ENCODE measurements at places on chromosomes 7 and 10.

- DNase-seq: no peak
These were observed 376.9 kb downstream of the CALN1 start for GRCh38 chr7:72035266-72035665.

DNA sequence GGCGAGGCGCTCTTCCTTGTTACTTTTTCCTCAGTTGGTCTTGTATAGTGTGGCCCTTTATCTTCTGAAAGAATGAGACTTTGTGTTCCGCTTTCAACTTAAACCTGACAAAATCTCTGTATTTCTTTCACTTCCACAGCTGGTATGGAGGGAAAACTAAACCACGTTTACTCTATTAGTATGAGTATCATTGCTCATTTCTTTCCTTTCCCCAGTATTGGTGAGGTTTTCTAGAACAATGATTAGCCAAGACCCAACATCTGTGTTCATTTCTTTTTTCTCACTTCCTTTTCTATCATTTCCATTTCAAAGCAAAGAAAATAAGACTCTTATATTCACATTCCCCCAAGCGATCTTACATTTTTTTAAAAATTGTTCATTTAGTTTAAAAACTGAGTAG, 165.3 kb downstream of the PAXIP1 start:
- DNase-seq: no peak

DNA sequence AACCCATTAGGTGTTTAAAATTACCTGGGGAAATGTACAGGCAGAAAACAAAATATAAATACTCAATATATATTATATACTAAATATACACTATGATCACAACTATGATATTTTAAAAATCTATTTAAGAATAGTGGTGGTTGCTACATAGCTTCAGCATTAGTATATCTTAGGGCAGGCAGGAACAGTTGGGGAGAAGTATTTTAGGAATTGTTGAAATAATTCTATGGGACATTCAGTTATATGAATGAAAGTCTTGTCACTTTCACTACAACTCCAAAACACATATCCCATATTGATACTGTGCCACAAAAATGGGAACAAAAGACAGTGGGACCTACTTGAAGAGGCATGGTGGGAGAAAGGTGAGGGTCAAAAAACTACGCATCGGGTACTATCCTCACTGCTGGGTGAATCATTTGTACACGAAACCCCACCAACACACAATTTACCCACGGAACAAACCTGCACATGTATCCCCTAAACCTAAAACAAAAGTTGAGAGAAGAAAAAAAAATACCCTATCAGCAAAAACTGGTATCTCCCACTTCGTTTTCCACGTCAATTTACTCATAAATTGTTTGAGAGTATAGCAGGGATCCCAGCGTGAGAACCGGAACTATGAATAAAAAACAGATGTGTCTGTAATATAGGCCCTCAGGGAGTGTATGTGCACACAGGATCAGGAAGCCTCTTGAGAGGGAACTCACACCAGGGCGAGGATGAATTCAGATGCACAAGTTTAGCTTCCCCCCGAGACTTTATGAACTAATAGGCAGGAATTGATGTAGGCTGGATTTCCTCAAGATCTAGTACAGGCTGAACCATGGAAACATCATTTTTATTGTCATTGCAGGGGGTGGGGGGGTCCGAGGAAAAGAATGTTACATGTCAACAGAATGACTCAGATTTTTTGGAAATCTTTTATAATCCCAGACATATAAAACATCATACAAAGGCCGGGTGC, 16.2 kb downstream of the SLC16A12 start:
- no peak for DNase-seq

GRCh38 chr10:121152935-121153334, 301.8 kb downstream of the WDR11 start:
- DNase-seq: no peak

- no peak for DNase-seq
These were observed 440.3 kb upstream of the FOXK1 start for GRCh38 chr7:4241791-4242190.

DNA sequence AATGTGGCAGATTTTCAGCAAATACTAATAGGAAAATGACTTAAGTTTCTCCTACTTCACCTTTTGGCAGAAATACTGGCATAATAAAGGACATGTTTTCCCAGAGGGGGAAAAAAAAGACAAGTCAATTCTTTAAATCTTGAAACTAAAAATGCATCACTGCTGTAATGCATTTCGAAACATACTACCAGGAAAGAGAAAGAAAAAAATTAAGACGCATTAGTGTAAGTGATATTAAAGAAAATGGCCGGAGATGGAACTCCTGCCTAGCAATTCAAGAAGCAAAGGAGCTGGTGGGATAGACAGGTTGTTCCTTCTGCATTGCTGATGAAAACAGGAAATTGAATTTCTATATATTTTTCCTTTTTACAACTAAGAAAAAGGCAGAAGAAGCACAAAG, 3.2 kb downstream of the ACTR1A start:
- no peak for DNase-seq

DNA sequence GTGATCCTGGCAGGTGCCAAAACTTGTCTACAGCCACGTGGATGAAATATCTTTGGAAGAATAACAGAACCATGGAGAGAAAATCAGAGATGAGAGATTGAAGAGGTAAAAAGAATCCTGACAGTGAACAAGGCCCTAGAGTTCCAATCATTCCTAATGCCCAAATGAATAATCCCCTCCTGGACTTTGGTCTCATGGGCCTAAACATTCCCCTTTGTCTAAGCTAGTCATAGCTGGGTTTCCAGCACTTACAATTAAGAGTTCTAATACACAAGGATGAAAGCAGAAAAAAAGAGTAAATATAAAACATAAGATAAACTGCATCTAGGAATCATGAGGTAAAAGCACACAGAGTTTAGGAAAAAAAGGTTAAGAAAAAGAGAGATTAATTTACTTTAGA, 40.2 kb downstream of the ARHGAP12 start:
- no peak for DNase-seq

GRCh38 chr7:92988051-92988450, 129.7 kb downstream of the SAMD9 start:
- DNase-seq: no peak

- DNase-seq: no peak
These were observed 85.5 kb downstream of the SEMA3D start for GRCh38 chr7:85101347-85101746.

DNA sequence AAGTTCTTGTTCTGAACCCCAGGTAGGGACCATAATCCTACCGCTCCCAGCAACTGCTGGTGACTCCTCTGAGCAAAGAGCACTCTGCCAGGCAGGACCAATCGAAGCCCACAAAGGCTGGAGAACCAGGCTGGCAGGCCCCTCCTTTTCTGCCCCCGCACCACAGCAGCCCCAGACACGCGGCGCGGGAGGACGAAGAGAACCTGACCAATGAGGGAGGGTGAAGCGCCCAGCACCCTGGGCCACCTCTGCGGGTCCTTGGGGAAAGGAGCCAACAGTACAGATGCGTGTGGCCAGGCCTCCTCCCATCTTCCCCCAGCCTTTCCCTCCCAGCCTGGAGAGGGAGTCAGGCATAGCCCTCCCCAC, 25.9 kb downstream of the CTBP2 start:
- DNase-seq: no peak

DNA sequence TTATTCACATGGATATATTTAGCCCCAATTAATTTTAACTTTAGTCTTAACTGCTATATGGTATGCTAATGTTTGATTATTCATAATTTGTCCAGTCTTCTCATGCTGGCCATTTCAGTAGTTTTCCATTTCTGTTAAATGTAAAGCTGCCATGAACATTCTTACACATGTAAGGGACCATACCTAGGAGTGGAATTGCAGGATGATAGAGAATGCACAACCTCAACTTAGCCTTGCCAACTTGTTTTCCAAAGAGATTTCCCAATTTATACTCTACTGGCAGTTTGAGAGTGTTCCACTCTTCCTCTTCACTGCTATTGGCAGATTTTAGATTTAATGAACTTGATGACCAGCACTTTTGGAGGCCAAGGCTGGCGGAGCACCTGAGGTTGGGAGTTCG, 68.2 kb downstream of the FANK1 start:
- DNase-seq: no peak

DNA sequence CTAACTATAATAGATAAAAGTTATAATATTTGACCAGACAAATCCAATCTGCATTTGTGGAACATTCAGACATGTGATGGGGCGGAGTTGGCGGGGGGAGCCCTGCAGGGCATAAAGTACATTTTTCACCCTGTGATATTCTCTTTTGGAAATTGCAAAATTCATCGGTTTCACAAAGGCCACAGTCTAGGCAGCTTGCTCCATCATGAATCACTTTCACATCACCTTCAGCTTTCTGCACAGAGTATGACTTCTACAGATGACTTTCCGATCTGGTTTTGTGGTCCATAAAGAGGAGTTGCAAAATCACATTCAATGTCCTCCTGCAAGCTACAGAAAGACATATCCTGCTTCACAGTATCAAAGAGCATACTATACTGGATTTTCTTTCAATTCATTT, 51.4 kb upstream of the APBB1IP start:
- DNase-seq: no peak

DNA sequence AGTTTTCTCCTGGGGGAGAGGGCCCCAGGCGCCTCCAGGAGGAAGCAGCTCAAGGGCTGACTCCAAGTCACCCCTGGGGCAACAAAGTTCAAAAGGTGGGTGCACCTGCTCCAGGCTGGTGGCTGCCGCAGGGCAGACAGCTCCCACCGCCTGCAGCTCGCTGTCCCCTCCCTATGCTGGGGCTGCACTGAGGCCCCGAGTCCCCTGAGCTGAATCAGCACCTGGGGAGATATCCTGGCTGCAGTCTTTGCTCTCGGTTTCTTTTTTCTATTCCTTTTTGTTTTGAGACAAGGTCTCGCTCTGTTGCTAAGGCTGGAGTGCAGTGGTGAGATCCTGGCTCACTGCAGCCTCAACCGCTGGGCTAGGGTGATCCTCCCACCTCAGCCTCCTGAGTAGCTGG, 183.4 kb downstream of the DNAJB6 start:
- no peak for DNase-seq

GRCh38 chr7:53794816-53795215, 747.4 kb upstream of the VSTM2A start:
- no peak for DNase-seq

DNA sequence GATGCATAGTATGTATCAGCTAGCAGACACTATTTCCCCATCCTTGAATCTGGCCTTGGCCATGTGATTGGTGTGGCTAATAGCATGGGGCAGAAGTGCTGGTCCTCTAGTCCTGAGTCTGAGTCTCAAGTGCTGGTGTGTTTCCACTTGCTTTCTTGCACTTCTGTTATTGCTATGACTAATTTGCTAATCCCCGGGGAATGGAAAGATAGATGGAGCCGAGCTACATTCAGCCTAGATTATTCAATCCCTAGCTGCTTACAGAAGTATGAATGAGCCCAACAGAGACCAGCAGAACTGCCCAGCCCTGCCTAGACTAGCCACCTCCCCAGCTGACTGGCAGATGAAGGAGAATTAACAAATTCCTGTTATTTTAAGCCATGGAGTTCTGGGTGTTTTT, 53.2 kb upstream of the SYPL1 start:
- no peak for DNase-seq

- DNase-seq: no peak
These were observed 3.9 kb downstream of the GLUD1 start for GRCh38 chr10:87090779-87091178.

GRCh38 chr10:71752391-71753090, 20.8 kb downstream of the VSIR start:
- no peak for DNase-seq

- no peak for DNase-seq
These were observed 2.2 kb downstream of the SDHAF3 start for GRCh38 chr7:97119747-97120146.

DNA sequence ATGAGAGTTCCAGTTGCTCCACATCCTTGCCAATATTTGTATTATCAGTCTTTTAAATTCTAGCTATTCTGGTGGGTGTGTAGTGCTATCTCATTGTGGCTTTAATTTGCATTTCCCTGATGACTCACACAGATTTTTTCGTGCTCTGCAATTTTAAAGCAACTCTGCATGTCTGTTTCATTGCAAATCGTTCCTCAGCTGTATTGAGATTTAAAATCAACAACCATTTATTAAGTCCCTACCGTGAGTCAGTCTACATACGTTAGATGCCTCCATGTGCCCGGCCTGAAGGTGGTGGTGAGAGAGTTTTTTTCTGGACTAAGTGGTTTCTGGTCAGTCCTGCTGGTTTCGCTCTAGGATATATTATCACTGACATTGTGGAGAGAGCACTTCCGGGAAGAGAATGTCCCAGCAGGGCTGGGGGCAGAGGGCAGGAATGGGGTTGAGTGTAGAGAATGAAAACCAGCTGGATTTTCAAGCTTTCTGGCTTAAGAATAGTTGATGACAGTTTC, 8.4 kb upstream of the HYCC1 start:
- DNase-seq: no peak

DNA sequence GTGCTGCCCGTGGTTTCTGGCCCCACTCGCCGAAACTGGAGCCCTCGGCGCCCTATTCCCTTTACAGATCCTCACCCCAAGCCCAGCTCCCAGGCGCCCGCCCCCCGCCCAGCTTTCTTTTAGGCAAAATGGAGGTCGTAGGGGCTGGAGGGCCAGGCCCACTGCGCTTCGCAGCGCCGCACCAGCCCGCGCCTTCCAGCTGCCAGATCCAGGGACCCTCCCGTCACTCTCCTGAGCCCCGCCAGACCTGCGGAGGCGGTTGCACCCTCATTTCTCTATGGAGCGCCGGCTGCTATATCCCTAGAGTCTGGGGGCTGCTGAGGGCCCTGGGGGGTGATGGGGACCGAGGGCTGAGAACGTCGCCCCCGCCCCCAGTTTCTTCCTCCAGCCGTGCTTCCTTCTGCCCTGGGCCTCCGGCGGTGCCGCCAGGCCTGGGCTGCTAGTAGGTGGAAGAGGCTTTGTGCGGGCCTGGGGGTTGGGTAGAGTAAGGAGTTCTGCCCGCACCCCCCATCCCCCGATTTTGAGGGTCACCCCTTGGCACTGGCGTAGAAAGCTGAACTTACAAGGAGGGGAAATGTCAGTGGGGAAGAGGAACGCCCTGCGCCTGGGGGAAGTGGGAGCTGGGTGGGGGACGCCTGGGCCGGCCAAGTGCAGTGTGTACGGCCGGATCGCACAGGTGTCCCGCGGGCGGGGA, 1.0 kb downstream of the GNB2 start:
- no peak for DNase-seq

- DNase-seq: no peak
These were observed 11.2 kb upstream of the EEPD1 start for GRCh38 chr7:36141850-36142249.

- no peak for DNase-seq
These were observed 38.3 kb upstream of the SRGN start for GRCh38 chr10:69049566-69049961.

- no peak for DNase-seq
These were observed 290.8 kb upstream of the PCDH15 start for GRCh38 chr10:55091691-55092328.

GRCh38 chr10:6494936-6495592, 85.0 kb downstream of the PRKCQ start:
- DNase-seq: no peak

GRCh38 chr10:21811245-21811585, 192.3 kb downstream of the DNAJC1 start:
- no peak for DNase-seq

Data from NCI-H1930 (cell line).